NCI-H2171 treated with DMSO at 0.1 percent for 48 hours (cell line): ENCODE measurements at places on chromosomes 4 and X.

- DNase-seq = no peak
Measured at GRCh38 chr4:154120690-154121345, 331.9 kb upstream of the SFRP2 start.

GRCh38 chrX:71578253-71579135 lies at the start of gene GCNA:
TSS of gene GCNA (plus strand) at chrX:71578437. CDS start at chrX:71580822, 2,385 bp downstream.
- DNase-seq = no peak

DNA sequence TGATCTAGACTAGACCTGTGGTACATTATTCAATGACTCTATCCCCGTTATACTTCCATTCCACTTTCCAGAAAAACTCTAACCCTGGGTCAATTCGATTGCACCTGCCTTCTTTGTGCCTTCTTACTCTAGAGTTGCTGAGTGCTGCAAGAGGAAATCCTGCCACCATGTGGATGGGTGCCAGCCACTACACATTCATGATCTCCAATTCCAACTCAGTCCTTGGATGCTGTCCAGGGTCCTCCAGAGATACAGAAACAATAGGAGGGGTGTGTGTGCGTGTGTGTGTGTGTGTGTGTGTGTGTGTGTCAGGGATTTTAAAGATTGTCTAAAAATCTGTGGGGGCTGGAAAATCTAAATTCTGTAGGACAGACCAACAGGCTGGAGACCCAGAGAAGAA lies 42.9 kb upstream of the INTS6L start:
- peak; percentile 55 for DNase-seq

- no peak for DNase-seq
Measured at GRCh38 chrX:30577362-30577991, at the start of gene TASL. TSS of gene TASL (minus strand) at chrX:30577766. CDS start at chrX:30560355, 17,411 bp downstream.

- peak; percentile 29 for DNase-seq
Measured at GRCh38 chr4:47837094-47837907, 566 bp downstream of the CORIN start.

- DNase-seq = no peak
Measured at GRCh38 chrX:85140964-85141363, 102.6 kb downstream of the SATL1 start.

DNA sequence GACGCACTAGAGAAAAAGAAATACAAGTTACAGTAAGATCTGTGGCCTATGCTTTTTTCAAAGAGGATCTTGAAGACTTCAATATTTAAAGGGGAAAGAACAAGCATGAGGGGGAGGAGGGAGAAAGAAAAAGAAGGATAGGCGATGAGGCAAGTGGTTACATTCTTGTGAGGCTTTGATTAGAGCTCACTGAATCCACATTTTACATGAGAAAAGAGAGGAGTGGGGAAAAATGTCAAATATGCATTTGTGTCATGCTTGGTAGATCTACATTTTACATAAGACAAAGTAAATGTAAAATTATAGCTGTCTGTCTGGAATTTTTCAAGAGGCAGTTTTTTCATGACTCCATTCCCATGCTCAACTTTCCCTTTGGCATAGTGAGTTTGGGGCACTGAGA lies 965.9 kb downstream of the FSTL5 start:
- DNase-seq = no peak

GRCh38 chr4:41157009-41157408 lies 57.3 kb downstream of the APBB2 start:
- peak; percentile 76 for DNase-seq

GRCh38 chr4:72112514-72113156 lies 80.8 kb downstream of the NPFFR2 start:
- peak; percentile 6 for DNase-seq

GRCh38 chr4:142549726-142550463 lies 296.2 kb downstream of the INPP4B start:
- no peak for DNase-seq

GRCh38 chrX:100768679-100769338 lies 36.9 kb upstream of the SYTL4 start:
- peak; percentile 67 for DNase-seq
